ENCODE measurements at places on chromosomes 5 and 9.
A peak's percentile ranks its signal among the peaks of the same experiment; 100 is the strongest.

- DNase-seq: no peak
Observed at GRCh38 chr5:176680226-176680563, 32.9 kb downstream of the TSPAN17 start.

GRCh38 chr9:14993061-14993800 lies 83.0 kb upstream of the FREM1 start:
- peak; percentile 49 for DNase-seq

DNA sequence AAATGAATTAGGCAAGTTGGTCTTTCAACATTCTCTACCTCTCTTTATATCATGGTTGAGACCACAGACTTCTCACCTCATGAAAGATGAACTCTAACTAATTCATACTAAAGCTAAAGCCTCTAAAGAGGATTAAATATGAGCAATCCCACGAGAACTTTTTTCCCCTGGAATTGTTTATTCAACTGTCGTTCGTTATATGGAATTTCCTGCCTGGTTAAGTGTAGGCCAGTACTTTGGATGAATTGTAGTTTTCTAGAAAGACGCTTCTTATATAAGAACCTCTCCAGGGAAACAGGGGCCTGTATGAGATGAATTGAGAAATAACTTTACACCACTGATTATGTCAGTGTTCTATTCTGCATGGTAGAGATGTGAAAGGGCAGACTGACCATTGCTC lies 42.9 kb downstream of the PDCD1LG2 start:
- no peak for DNase-seq

GRCh38 chr9:35518225-35518821 lies 28.4 kb downstream of the RUSC2 start:
- DNase-seq: no peak

DNA sequence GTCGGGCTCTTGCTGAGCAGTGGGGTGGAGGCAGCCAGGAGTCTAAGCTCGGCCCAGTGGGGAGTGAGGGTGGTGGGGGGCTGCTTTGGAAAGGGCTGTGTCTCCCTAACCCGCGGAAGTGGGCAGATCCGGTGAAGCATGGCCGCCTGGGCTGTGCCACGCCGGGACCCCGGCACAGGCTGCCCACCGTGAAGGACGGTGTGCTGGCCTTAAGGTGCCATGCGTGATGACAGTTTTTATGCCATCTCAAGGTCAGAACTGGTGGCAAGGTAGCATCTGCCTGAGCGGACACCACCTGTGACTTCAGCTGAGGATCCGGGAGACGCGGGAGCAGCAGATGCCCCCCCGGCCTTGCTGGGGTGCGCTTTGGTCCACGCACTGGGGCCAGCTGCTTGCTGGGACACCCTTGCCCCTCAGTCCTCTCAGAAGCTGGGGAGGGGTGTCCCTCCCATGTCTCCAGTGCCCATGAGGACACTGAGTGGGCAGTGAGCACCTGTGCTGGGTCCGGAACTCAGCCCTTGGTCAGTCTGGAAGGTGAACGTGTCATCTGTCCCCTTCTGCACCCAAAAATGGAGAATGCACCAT lies 53.9 kb downstream of the AHRR start:
- DNase-seq: no peak

GRCh38 chr5:141825791-141826560 lies 52.2 kb downstream of the PCDH1 start:
- no peak for DNase-seq

- DNase-seq: no peak
Observed at GRCh38 chr9:96665789-96666188, 10.7 kb upstream of the PRXL2C start.

DNA sequence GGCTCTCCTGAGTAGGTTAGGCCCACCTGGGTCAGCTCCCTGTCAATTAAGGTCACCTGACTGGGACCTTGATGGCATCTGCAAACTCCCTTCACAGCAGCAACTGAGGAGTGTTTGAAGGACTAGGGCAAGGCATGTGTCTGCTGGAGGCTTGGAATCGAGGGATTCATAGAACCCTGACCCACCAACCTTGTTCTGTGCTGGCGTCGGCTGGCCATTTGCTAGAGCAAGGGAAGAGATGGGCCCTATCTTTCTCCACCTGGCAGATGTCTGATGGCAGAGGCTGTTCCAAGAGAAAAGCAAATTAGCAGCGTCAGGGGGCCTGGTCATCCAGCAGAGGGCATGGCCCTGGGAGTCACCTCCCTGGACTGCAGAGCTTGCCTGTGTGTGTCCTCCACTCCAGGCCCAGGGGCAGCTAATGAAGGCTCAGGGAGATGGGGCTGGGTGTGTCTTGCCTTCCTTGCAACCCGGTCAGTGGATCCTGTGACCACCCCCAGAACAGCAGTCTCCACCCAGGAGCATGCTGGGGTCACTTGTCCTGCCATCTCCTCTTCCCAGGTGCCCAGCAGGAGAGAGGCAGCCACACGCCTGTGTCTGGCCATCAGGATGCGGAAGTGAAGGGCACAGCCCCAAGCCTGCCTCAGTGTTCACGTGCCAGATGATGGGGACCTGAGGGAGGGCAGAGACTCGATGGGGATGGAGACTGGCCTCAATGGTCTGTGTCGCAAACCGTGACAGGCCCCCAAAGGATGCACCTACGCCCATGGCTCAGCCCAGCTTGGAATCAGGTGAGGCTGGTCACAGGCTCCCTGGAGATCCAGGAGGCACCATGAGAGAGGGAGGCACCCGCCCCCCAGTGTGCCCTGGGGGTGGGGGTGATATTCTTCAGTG lies 53.9 kb downstream of the BARX1 start:
- no peak for DNase-seq

Data from activated naive CD4-positive, alpha-beta T cell treated with anti-CD3 and anti-CD28 coated beads, Interleukin-2, amount 50 U/mL, for 16 hours (primary cell).